ENCODE measurements at places on chromosomes 2 and 18.
A peak's percentile ranks its signal among the peaks of the same experiment; 100 is the strongest.

GRCh38 chr2:156471762-156472161, 35.6 kb downstream of the GPD2 start:
- no peak for DNase-seq

GRCh38 chr18:60331890-60332289, 40.7 kb downstream of the MC4R start:
- DNase-seq = no peak

DNA sequence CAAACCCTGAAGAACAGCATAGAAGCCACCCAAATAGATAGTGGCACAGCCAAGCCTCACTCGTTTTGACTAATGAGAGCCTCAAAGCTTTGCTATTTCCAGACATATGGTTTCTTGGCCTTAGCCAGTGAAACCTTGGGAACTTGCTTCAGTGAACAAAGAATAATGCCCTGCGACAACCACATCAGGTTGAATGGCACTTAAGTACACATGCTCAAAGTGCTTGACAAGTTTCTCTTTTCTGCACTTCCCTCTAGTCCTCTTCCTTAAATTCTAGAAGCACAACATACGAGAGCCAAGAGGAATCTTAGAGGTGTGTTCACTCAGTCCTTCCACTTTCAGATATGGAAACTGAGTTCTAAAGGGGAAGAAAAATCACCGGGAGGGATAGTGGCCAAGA, 258.3 kb downstream of the HAUS1 start:
- DNase-seq = no peak

- no peak for DNase-seq
Measured at GRCh38 chr2:54735636-54736035, 12.2 kb downstream of the EML6 start.

DNA sequence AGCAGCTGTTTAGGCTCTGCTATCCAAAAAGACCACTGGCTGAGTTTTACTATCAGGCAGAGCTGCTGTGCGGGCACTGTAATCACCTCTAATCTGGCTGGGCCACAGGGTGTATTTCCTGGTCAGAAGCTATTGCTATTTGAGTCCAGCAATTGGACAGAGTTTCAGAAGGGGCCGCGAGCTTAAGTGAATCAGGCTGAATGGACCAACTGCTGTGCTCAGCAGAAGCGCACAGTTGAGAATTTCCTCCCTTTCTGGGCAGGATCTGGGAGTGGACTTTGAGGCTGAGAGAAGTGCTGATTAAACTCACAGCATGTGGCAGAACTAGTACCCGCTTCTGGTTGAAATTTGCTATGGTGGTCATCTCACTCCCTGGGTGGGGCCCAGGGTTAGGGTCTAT, 251.8 kb downstream of the INSIG2 start:
- no peak for DNase-seq

GRCh38 chr2:217494557-217494956, 508.2 kb downstream of the TNS1 start:
- DNase-seq = peak; percentile 18

DNA sequence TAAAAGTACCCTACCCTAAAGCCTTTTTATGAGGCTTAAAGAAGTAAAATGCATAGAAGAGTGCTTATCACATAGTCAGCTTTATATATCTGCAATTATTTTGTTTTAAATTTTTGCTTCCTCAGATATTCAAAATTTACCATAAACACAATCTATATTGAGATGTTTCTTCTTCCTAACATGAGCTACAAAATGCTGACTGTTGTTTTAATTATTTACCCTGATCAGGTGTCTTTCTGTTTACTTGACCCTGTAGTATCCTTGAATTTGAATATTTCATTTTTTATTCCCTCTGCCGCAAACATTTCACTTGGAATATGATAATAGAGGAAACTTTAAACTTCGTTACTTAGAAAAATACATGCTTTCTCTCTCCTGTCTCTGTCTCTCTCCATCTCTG, 147.9 kb downstream of the TMX3 start:
- DNase-seq = no peak

DNA sequence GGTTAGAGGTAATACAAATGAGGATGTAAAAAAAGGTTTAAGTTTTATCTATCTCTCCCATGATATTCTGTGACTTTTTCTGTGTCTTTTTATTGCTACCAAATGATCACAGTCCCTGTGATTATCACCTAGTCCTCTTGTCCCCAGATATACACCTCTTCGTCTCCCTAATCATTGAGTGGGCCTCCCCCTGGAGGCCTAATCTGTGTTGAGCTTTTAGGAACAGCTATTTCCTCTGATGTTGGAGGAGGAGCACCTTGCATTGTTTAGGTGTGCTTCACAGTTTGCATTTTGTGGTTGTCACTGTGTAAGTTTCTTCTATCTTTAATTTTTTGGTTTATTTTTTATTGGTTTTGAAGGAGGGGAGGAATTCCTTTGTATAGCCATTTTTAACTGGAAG, 33.3 kb downstream of the CCDC85A start:
- no peak for DNase-seq

GRCh38 chr2:1900732-1901131, 156.4 kb upstream of the PXDN start:
- DNase-seq = no peak

- no peak for DNase-seq
Measured at GRCh38 chr2:155825876-155826275, 506.6 kb downstream of the NR4A2 start.

DNA sequence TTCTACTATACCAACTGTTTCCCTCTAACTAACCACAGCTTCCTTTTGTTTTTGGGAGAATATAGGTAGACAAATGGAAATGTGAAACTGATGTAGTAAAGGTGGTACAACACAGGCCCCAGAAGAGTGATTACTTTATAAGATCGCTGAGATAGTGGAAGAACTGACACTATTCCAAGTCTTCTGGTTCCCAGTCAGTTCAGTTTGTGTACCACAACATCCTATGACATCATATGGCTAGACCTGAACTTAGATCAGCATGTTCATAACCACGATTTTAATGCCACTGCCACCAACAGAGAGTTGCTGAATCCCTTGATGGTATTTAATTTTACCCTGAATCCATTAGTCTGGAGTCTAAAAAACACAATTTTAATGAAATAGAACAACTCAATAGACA, 328.9 kb downstream of the GPD2 start:
- DNase-seq = no peak

DNA sequence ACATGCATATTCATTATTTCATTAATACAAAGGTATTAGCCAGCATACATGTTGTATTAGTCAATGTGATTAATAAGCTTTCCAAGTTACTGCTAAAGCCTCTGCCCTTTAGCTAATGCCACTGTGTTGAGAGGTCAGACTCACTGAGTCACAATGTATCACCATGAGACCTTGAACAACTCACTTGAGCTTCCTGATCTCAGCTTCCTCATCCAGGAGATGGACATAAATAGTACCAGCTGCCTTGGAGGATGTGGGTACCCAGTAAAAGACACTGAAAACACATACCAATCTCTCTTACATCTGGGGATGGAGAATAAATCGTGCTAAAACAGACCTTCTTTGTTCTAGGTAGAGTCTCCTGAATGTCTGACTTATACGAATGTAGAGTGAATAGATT, 224.6 kb downstream of the EPHA4 start:
- no peak for DNase-seq
